ENCODE measurements at places on chromosomes 3 and 15.

- DNase-seq: no peak
These were observed 186.3 kb downstream of the SATB1 start for GRCh38 chr3:18238746-18239331.

GRCh38 chr3:152760591-152760990 is 74.3 kb upstream of the P2RY1 start:
- no peak for DNase-seq

DNA sequence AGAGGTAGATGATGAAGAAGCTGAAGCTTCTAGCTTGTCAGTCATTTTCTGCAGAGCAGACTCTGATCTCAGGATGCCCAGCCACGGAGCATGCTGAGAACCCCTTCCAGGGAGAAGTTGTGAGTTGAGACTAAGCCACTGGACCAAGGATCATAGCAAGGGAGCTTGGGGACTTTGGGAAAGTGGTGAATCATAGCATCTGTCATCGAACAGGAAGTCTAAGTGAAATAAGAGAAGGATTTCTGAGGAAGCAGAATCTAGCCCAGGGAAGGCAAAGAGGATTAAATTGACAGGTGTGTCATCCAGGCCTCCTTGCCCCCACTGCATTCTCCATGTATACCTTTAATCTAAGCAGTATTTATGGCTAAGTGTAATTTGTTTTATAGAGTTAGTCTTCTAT is 71.8 kb upstream of the TMEM108 start:
- DNase-seq: no peak

GRCh38 chr15:94587113-94587512 is 355.8 kb downstream of the MCTP2 start:
- no peak for DNase-seq

DNA sequence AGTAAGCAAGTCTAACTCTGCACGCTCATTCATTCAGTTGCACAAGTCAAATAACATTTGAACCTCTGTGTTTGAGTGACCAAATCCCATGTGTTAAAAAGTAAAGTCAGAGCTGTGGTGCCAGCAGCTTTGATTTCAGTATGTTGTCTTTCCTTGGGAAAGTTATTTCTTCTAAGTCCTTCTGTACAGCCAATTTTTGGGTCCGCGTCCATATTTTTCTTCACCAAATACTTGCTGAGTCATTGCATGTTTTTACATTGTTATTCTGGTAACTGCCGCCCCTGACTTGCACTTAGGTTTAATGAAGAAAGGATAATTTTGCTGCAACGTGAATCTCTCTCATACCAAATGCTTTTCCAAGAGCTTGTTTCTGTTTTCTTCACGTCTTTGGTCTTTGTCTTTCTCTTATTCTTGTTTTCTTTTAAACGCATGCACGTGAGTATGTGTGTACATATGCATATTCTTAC is 56.7 kb downstream of the PLS1 start:
- DNase-seq: no peak

DNA sequence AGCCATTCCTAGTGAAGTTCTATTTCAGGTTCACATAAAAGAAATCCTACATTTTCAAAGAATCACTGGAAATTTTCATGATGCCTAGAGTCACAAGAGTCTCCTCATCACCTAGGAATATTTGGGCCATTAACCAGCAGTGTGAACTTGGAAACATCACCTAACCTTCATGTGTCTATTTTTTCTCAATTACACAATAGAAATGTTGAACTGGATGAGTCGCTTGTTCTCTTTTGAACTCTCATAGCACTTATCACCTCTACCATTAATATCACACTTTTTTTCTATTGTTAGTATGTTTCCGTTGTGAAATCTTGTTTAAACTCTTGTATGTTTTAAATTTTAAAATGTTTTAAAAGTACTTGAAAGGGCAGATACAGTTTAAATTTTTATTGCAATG is 371.3 kb downstream of the CADM2 start:
- DNase-seq: no peak

DNA sequence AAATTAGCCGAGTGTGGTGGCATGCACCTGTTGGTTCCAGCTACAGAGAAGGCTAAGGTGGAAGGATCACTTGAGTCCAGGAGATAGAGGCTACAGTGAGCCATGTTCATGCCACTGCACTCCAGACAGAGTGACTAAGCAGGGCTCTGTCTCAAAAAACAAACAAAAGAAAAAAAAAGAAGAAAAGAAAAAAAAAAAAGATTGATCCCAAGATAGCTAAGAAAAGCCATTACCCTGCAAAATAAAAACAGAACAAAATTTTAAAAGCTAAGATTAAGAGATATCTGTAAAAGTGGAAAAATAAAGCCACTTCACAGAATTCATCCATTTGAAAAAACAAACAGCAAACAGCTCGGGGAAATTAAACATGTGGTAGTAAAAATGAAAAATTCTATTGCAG is 23.8 kb downstream of the LRRC2 start:
- no peak for DNase-seq

GRCh38 chr15:80076321-80077318 is 17.1 kb downstream of the ZFAND6 start:
- no peak for DNase-seq

- no peak for DNase-seq
These were observed 111.7 kb downstream of the LMLN start for GRCh38 chr3:198071602-198072287.

GRCh38 chr15:59991834-59992233 is 12.3 kb upstream of the FOXB1 start:
- no peak for DNase-seq

GRCh38 chr3:131147534-131147933 is 120.9 kb downstream of the NEK11 start:
- DNase-seq: no peak

DNA sequence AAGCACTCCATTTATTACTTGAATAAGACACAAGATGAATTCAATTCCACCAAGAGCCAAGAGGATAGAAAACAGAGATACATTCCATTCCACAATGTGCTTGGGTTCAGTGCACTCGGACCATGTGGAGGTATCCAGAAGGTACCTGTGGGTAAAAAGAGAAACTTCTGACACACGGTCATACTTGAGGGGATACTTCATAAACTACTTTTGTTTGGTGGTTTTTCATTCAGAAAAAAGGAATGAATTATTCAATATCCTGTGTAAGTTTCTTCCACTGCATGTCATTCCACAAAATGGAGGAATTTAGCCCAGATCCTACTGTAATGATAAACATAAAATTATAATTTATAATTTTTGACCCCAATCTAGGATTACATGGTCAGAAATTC is 5.7 kb downstream of the TM4SF1 start:
- DNase-seq: no peak

GRCh38 chr3:160883373-160883772 is 127.3 kb downstream of the PPM1L start:
- DNase-seq: no peak

DNA sequence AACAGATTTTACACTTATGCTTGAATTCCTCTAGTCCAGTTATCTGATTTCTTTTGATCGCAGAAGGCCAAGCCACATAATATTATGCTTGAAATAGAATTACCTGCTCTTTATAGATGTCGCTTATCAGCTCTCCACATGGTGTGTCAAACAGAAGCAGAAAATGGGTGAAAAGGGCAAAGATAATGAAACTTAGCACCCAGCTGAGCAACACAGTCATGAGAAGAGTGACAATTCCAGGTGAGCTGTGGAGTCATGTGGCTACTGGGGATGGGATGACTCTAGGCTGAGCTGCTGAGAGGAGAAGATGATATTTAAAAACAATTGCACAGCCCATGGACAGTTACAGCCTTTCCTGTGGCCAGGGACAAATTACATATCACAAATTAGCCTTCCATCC is 398.7 kb upstream of the PDZRN3 start:
- no peak for DNase-seq

DNA sequence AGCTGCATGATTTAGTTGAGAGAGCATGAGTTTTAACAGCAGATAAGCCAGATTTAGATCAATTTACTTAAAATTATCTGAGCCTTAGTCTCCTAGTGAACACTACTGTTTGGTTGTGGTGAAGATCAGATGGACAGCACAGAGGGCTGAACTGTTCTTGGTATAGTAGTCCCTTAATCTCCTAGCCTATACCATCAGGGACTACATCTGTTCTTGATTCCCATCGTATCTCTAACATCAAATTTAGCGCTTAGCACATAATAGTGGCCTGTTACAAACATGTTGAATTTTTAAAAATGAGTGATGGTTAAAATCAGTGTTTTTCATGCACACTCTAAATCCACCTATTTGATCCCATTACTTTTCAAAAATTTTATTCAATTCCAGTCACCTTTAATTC is 507.7 kb downstream of the GRM7 start:
- DNase-seq: no peak

GRCh38 chr3:109098079-109098644 is 19.8 kb downstream of the MORC1 start:
- no peak for DNase-seq

DNA sequence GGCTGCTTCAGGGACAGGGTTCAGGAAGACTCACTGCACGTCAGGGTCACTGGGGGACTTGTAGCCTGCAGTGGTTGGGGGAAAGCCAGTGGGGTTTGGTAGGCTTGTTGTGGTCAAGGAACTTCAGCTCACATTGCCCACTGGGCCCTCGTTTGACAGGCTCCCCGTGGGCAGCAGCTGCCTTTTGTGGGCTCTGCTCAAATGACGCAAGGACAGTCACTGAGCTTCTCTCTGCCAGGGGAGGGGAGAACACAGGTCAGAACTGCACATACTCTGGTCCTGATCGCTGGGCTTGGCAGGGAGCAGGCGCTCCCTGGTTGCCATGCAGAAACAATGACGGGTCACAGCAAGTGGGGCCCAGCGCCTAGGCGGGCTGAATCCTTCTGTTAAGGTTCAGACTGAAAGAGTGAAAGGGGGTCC is 45.5 kb downstream of the FAM174B start:
- no peak for DNase-seq

- DNase-seq: no peak
These were observed 4.4 kb upstream of the CXCR6 start for GRCh38 chr3:45938864-45939263.

DNA sequence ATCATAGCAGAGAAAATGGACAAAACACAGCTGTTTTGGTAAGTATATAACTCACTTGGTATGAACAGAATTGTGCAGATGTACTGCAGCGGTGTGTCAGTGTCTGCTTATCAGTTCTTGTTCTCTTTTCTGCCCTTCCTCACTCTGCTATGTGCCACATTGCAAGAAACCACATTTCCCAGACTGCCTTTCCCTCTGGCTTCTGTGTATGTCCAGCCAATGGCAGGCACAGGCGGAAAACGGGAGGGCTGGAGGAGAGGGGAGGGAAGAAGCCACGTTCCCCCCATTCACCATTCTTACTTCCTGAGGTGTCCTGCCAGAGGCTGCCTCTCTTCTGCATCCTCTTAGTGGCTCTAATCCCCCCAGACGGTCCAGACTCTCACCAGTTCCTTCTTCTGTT is 15.4 kb downstream of the HHLA2 start:
- no peak for DNase-seq

DNA sequence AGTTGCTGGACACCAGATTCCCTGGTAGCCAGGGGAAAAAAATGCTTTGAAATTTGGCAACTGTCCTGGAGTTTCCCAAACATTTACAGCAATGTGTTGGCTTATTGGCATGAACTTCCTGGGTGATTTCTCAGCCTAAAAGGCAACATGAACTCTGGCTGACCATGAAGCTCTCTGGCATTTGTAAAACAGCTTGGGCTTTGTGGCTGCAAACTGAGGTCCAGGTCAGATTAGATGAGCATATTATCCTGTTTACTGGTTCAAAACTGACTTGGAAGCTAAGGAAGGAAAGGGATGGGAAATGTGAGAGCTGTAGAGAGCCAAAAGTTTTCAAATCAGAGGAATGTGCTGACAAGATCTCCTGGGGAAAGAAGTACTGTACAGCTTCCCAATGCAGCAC is 139.0 kb downstream of the P3H2 start:
- no peak for DNase-seq

- no peak for DNase-seq
These were observed 16.2 kb upstream of the ABI3BP start for GRCh38 chr3:101009386-101009785.

GRCh38 chr3:134708671-134709070 is 57.8 kb upstream of the KY start:
- no peak for DNase-seq

- no peak for DNase-seq
These were observed 347.0 kb upstream of the ZNF385D start for GRCh38 chr3:22098021-22098420.

DNA sequence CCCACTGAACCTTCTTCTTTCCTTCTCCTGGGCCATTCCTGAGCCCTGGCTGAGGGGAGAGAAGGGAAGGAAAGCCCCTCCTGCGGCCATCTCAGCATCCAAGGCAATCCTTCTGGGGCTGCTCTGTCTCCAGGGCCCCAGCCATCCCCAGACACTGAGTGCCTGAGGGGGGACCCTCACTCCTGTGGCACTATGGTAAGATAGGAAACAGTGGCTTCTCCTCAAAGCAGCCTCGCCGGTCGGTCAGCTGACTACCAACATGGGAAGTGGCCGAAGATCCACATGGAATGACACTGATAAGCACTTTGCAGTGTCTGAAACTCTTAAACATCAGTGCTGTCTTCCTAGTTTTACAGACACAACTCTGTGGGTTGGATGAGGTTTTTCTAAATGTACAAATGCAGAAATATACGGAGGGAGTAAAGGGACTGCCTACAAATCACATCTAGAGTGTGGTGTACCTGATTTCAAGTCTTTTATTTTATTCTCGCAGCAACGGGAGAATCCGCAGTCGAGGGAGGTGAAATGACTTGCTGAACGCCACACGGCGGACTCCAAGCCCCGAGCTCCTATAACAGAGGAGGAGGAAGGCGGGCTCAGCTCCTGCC is 973 bp upstream of the ITPKA start:
- DNase-seq: no peak

DNA sequence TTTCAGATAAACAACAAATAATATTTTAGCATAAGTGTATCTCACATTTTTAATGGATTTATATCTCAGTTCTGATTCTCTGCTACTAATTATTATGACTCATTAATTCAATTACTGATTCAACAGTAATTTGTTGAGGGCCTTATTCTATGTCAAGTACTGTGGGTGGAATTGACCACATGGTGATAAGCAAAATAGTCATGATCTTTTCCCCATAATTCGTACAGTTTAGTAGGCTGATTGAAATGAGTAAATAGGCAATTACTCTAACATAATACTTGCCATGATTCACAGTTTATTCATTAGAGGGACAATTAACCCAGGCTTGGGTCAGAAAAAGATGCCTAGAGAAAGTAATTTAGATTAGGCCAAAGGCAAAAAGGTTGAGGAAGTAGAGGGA is 60.9 kb upstream of the SLC4A7 start:
- no peak for DNase-seq

DNA sequence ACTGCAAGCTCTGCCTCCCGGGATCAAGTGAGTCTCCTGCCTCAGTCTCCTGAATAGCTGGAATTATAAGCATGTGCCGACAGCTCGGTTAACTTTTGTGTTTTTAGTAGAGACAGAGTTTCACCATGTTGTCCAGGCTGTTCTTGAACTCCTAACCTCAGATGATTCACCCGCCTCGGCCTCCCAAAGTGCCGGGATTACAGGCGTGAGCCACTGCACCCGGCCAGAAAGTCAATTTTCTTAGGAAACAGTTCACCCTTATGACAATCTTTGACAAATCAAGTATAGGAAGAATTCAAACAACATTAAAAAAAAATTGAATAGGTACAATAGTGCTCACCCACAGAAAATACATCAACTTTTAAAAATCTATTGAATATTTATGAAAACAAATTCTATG is 23.6 kb upstream of the DUT start:
- DNase-seq: no peak

- no peak for DNase-seq
These were observed at the start of gene P2RY1 for GRCh38 chr3:152834776-152835600. P2RY1 (plus strand) TSS chr3:152835131; CDS start chr3:152835783, 652 bp downstream.

GRCh38 chr3:13092621-13093617 is 19.7 kb upstream of the IQSEC1 start:
- DNase-seq: no peak
